ENCODE measurements at places on chromosomes 1 and 21.

- no peak for DNase-seq
Observed at GRCh38 chr1:10965546-10966226, 46.8 kb upstream of the TARDBP start.

GRCh38 chr1:27135541-27136235 lies 19.2 kb downstream of the SLC9A1 start:
- DNase-seq = no peak

DNA sequence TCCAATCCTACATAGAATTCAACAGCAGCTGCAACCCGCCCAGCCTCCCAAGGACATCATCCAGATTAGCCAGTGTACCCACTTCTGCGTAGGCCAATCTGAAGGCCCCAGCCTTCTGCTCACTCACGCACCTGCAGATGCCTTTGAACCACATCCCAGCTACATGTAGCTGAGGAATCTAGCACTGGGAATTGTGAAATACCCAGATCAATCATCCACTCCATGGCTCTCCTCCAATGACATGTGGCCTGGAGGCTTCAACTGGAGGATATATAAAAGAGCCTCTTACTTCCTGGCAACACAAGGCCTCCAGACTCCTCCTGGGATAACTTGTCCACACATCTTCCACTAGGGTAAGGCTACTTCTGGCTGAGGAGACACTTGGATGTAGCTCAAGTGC lies at the start of gene LCE6A:
Gene LCE6A (plus strand): TSS at position 301 of the 400 bp plus-strand sequence. CDS start 665 bp downstream, outside the sequence.
- no peak for DNase-seq

GRCh38 chr1:175163702-175164101 lies 28.9 kb downstream of the KIAA0040 start:
- no peak for DNase-seq

DNA sequence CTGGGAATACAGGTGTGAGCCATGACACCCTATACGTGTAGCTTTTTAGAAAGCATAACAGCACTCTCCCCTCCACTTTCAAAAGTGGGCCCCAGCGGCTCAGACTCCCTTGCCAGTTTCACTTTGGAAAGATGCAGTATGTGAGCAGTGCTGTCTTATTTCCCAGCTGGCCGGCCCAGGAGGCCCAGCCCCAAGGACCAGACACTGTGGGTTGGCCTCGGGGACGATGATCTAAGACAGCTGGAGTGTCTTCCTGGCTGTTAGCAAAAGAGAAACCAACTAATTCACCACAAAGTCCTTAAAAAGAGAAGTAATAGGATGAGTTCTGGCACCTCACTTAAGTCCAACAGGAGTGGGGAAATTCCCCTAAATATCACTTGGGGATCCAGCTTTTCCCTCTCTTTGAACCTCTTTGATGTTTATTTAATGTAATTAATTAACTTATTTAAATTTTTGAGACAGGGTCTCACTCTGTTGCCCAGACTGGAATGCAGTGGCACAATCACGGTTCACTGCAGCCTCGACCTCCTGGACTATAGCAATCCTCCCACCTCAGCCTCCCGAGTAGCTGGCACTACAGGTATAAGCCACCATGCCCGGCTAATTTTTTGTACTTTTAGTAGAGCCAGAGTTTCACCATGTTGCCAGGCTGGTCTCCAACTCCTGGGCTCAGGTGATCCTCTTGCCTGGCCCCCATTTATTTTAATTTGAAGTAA lies 17.6 kb upstream of the CLIC4 start:
- peak; percentile 99 for DNase-seq

DNA sequence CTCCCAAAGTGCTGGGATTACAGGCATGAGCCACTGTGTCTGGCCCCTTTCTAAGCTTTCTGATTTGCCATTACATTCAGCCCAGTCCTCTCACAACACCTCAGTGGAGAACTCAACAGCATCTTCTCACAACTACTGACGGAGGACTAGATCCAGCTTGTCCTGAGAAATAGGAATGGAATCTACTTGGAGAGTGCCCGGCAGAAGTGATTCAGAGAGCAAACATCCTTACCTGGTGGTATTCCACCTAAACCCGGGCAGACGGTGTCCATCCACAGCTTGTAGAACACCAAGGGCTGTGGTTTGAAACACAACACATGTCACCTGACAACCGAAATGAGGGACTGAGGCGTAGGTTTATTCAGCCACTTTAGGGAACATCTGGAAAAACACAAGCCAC lies 28.8 kb upstream of the CCSAP start:
- DNase-seq = no peak

- peak; percentile 53 for DNase-seq
Observed at GRCh38 chr1:13583595-13583965, at the start of gene PDPN. Gene PDPN, plus strand, starts transcription at chr1:13583832. Its CDS starts 202 bp downstream, at chr1:13584034.

DNA sequence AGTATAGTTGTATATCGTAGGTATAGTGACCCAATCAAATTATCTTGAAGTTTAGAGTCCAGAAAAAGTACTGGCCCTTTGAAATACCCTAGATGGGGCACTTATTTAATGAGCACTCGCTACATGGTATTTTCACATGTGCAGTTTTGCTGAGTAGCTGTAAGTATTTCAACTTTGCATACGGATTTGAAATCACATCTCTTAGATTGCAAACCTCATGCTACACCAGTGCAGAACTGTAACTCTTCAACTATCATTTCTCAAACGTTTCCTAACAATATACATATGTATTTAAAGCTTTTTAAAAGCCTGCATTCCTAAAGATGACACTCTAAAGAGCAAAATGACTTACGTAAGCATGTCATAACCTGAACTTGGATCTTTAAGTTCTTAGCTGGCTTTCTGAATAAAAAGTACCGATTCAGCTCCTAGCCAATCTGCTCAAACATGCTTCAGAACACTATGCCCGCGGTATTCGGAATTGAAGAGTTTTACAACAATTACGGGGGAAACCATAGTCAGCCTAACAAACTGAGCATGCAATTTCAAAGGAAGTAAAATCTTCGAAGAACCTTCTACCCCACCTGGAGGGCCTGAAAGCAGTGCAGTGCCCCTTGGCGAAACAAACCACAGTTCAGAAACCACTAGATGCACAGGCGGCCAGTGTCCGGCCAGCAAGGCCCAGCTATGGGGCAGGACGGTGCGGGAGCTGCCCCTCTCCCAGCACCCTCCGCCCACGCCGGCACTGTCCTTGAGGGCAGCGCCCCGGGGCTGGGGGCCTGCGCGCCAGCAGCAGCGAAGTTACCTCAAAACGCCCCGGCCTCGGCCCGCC lies 863 bp downstream of the FH start:
- DNase-seq = peak; percentile 47

GRCh38 chr1:36080236-36080635 lies 3.7 kb upstream of the TEKT2 start:
- no peak for DNase-seq

- DNase-seq = no peak
Observed at GRCh38 chr1:233393084-233393840, 65.7 kb downstream of the MAP3K21 start.

DNA sequence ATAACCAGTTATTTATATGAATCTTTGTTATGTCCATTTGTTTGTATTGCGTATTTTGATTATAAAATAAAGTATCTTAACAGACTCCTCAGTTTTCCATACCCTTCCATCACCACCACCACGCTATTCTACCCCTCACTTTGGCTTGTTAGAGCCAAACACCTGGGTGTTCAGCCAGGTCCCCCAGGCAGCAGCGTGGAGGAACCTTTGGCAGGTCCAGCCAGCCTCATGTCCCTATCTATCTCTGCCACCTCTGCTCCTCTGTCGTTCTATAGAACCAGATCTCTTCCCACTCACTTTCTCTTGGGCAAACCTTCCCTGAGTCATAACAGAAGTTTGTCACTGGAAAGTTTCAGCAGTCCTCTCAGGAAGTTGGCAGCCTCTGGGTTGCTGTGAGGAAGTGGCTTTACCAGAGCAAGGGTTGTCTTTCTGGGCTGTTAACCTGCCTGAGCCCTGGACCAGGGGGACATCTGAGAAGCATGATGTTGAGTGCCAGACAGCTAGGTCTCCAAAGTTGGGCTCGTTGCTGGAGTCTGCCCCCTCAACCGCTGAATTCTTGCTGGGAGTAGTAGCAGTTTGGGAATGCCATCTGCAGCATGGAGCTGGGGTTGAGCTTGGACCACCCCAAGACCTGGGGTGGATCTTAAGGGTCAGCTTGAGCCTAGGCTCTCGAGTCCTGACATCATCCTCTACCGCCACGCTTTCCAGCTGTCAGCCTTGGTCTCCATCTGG lies 996 bp upstream of the SH3BGRL3 start:
- DNase-seq = peak; percentile 89

- no peak for DNase-seq
Observed at GRCh38 chr1:245956225-245956624, 550.9 kb downstream of the SMYD3 start.

DNA sequence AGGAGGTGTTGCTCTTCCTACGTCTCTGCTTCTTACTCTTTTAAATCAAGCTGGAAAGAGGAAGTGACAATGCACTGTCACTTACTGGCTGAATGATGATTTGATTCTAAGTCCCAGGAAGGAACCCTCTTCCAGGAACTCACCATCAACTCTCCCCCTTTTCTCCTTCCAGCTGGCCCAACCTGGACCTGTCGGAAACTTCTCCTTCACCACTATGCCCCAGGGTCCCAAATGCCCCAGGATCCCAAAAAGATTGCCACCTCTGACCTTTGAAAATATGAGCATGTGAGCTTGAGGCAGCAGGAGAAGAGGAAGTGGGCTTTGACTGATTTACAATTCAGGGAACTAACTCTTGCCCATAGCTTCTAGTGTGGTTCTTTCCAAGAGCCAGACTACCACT lies 5.3 kb upstream of the ADAMTS5 start:
- no peak for DNase-seq

DNA sequence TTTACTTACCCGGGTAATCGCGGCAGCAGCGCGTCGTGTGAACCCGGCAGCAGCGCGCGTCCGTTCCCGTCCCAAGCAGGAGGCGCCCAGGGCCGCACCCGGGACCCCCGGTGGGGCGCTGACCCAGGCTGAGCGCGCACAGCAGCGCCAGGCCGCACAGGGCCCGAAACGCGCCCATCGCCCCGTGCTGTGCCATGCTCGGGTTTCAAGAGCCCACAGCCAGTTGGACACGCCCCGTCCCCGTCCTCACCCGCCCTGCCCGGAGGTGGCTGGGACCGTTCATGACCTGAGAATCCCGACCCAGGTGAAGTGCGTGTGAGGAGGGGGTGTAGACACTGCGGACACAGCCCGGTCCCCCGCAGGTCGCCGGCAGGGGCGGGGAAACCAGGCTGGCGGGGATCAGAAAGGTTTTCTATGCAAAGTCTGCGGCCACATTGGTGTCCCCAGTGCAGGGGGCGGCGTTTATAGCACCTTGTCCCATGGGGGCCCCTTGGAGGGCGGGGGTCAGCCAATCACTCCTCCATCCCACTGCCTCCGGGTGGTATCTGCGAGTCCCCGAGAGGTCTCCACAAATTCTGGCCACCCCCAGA lies at the start of gene TNFRSF18:
Gene TNFRSF18 (minus strand): TSS at position 217 of the 590 bp plus-strand sequence. CDS start 21 bp downstream, at position 196.
- no peak for DNase-seq

DNA sequence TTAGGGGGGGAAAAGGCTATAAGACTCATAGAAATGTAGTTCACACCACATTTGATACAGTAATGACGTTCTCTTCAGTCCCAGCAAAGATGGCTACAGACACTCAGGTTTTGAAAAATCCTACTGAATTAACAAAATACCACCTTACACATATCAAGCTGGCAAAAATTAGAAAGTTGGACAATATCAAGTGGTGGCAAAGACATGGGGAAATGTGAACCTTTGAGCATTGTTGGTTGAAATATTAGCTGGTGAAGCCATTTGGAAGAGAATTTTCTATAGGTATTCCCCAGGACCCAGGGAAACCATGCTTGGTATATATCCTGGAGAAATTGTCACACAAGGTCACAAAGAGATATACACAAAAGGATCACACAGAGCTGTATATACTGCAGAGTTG lies 163.0 kb downstream of the ADSS2 start:
- DNase-seq = no peak

DNA sequence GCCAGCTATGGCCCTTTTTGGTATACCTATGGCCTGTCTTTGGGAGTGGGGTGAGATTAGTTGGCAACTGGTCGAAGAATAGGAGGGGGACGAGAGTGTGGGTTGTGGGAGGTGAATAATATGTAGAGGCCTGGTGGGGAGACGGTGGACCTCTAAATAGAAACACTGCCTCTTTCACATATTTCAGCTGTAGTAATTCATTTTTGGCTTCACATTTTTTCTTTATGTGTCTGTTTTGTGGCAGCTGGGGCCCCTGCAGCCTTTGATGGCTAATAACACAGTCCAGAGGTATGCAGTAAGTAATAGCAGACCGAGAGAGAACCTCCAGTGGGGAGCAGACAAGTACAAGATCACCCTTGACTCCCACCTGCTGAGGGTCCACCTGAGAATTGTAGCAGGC lies 75.9 kb downstream of the HLX start:
- DNase-seq = no peak

- DNase-seq = no peak
Observed at GRCh38 chr1:239844833-239845232, 246.8 kb upstream of the FMN2 start.

DNA sequence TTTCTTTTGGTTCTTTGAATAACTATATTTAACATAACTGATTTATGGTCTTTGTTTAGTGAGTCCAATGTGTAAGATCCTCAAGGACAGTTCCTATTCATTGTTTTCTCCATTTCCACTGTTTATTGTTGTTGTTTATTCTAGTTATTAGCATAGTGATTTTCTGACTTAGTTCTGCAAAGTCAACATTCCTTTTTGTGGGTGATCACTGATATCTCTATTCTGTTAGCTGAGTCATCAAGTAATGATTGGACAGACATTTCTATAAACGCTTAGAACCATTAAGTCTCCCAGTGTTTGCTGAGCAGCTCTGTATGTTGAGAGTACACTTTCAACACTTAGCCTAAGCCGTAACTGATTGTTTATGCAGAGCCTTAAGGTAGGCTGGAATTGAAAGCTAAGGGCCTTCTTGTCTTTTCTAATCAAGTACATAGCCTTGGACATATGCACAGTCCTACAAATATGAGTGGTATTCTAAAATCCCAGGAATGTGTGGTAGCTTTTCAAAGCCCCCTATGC lies 87.1 kb downstream of the SLC5A9 start:
- no peak for DNase-seq

DNA sequence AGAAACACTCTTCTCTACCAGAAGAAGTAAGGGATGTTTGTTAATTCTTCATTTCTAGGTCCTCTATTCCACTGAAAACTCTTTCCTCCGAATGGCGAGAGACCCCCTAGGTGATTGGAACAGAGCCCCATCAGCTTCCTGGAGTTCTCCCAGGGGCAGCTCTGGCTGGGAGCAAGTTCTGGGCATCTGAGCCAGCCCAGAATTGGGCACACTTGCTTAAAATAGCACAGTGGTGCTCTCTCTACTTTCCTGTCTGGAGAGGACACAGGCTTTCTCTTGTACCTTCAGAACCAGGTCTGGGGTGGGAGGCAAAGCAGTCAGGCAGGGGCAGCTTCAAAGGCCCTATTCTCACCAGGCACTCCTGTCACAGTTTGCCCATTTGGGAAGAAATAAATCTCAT lies 83.2 kb upstream of the CNTN2 start:
- no peak for DNase-seq

Measured in mesenchymal stem cell (in vitro differentiated cells and primary cell).